ENCODE measurements at places on chromosomes 2 and 18. TPM values are rescaled to one million over a fixed set of nuclear protein-coding genes. Genes with fewer than 3 reads are reported as not detected.

NMUR1 gene
- 0.33 TPM for polyA plus RNA-seq

PDE1A gene
- not detected for polyA plus RNA-seq

SIX2 gene
- not detected for polyA plus RNA-seq

CCBE1 gene
- not detected for polyA plus RNA-seq

TMEM247 gene
- polyA plus RNA-seq, result not detected

CCDC141 gene
- polyA plus RNA-seq, result 15.4 TPM

HOXD11 gene
- polyA plus RNA-seq, result not detected

RGPD5 gene
- polyA plus RNA-seq, result 3.2 TPM

C2orf78 gene
- not detected for polyA plus RNA-seq

ACADL gene
- not detected for polyA plus RNA-seq

Measured in IgD-negative memory B cell (primary cell).